ENCODE measurements at places on chromosomes 3 and 15. TPM values are rescaled to one million over a fixed set of nuclear protein-coding genes. Genes with fewer than 3 reads are reported as not detected.
A peak's percentile ranks its signal among the peaks of the same experiment; 100 is the strongest.

Gene FHIT
- 90.6 TPM for total RNA-seq

Gene TRIM42
- not detected for total RNA-seq

Gene CTXND1
- not detected for total RNA-seq

Gene SPSB4
- not detected for total RNA-seq

Gene HDGFL3
- 5.9 TPM for total RNA-seq

Gene ZDHHC19
- total RNA-seq: not detected

DNA sequence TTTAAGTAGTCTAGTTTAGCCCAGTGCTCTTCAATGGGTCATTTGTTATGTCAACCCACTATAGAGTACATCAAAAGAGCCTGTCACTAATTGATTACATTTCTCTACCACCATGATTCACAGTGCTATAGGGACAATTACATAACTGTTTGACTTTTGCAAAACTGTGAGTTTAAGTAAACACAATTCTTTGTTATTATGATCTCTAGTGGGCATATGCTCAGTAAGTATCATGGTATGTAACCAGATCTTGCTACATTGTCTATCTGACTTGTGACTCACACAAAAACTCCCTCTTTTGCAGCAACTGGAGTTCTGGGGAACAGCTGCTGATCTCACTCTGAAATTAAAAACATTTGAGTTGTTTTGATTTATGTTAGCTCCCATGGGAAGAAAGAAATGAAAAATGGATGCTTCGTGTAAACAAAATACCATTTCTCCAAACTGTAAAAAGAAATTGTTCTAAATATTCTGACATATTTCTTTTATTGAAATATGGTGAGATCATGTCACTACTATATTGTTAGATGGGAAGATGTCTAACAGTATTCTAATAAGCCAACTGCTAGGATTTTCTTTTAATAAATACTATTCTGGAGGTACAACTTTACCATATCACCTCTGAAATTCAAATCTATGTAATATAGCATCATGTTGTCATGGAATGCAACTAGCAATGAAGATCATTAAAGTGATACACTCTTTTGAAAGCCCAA is 470.4 kb downstream of the ROBO1 start:
- H3K4me1 ChIP-seq: no peaks in the 10 kb centered on the region
- H3K36me3 ChIP-seq: no peaks in the 10 kb centered on the region
- H3K27me3 ChIP-seq: no peaks in the 10 kb centered on the region
- no peak for DNase-seq

DNA sequence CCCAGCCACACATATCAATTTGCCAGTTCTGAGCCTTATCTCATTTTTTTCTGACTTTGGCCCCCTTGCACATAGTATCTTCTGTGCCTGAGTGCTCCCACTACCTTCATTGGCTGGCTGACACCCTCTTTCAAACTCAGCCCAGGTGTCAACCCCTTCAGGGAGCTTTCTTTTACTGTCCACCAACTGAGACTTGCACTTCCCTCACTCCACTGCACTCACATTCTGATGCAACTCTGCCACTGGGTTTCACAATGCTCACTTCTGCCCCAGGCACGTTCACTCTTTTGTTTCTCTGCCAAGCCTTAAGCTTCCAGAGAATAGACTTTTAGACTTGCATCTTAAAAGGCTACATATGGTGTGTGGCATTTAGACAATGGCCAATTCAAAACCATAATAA is 101.5 kb upstream of the CBLB start:
- no peak overlapping the region for H3K4me3 ChIP-seq
- H3K27ac ChIP-seq: no peak overlapping the region
- no peaks in the 10 kb centered on the region for H3K4me1 ChIP-seq
- H3K27me3 ChIP-seq: no peaks in the 10 kb centered on the region
- DNase-seq: no peak
- H3K36me3 ChIP-seq: no peaks in the 10 kb centered on the region

DNA sequence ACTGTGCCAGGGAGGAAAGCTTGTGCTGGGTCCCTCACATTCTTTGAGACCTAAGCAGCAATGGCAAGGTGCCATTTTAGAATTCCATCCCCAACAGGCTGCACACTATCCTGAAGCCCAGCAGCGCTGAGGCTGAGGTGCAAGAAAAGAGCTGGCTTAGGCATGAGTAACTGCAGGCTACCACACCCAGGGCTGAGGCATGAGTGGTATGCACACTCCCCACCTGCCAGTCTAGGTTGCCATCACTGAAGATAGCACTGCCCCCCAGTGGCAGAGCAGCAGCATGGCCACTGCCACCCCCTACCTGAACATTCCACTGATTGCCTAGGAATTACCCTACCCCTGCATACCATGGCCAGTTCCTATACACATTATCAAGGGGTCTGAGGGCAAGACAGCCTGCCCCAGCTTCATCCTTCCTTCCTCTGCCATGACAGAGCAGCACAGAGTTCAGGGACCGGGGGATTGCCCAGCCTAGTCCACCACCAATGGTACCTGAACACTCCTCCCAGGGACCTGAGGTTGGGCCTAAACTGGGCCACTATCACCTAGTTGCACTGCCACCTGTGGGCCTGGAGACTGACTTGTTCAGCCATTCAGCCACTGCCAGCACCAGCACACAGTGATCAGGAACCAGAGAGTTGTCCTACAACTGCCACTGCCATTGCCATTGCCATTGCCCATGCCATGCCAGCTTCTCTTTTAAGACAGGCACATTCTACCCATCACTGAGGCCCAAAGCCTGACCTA is 129.8 kb downstream of the SATB1 start:
- H3K27me3 ChIP-seq: no peaks in the 10 kb centered on the region
- no peaks in the 10 kb centered on the region for H3K4me1 ChIP-seq
- H3K4me3 ChIP-seq: no peak overlapping the region
- no peak for DNase-seq

DNA sequence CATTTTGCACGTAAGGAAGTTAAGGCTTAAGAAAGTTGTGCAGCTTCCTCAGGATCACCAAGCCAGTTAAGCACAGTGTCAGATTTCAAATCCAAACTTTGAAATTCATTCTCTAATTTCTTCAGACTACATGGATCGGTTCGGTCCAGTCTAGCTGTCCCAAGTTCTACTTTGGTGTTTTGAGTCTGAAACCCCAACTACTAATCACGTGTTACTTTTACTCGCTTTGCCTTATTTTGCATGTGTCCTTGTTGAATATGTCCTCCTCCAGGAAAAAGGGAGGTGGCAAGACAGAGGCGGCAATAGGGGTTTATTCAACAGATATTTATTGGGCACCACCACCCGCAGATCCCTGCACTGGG is 522 bp upstream of the GXYLT2 start:
- H3K4me1 ChIP-seq: peaks cover 6% of the 10 kb centered on the region
- H3K27ac ChIP-seq: no peak overlapping the region
- H3K4me3 ChIP-seq: peak overlapping the region; percentile 23
- no peak for DNase-seq
- H3K36me3 ChIP-seq: no peaks in the 10 kb centered on the region

- no peak for DNase-seq
- H3K4me3 ChIP-seq: no peak overlapping the region
- H3K4me1 ChIP-seq: peaks cover 4% of the 10 kb centered on the region
- no peaks in the 10 kb centered on the region for H3K27me3 ChIP-seq
These were observed 31.1 kb downstream of the CYFIP1 start for GRCh38 chr15:22949074-22949547.

GRCh38 chr3:48222616-48223513 is at the start of gene CAMP:
Gene CAMP (plus strand): TSS chr3:48223495. CDS start chr3:48223512, 17 bp downstream.
- DNase-seq: peak; percentile 69
- H3K4me1 ChIP-seq: no peaks in the 10 kb centered on the region
- H3K4me3 ChIP-seq: no peak within 1 kb of the TSS
- H3K36me3 ChIP-seq: no peaks in the 10 kb centered on the region
- H3K27ac ChIP-seq: no peak within 1 kb of the TSS

DNA sequence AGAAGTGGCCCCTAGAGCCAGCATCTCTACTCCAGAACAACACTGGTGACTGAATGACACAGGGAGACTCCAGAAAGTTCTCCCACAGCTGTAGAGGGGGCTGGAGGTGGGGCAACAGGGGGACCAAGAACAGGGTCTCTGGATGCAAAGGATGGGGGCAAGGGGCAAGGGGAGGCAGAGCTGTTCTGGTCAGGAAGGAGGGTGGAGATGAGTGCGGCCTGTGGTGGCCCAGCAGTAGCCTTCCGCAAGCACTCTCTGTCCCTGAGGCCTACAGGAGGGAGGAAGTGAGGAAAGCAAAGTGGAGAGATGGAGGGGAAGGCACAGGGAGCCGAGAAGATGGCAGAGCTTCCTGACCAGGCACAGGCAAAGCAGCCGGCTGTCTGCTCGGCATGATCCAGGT is 56.5 kb downstream of the HOMER2 start:
- no peak for DNase-seq
- H3K4me1 ChIP-seq: no peaks in the 10 kb centered on the region
- no peaks in the 10 kb centered on the region for H3K27me3 ChIP-seq

- DNase-seq: no peak
- peaks cover 17% of the 10 kb centered on the region for H3K36me3 ChIP-seq
These were observed 69.5 kb downstream of the PGPEP1L start for GRCh38 chr15:98938105-98938417.

DNA sequence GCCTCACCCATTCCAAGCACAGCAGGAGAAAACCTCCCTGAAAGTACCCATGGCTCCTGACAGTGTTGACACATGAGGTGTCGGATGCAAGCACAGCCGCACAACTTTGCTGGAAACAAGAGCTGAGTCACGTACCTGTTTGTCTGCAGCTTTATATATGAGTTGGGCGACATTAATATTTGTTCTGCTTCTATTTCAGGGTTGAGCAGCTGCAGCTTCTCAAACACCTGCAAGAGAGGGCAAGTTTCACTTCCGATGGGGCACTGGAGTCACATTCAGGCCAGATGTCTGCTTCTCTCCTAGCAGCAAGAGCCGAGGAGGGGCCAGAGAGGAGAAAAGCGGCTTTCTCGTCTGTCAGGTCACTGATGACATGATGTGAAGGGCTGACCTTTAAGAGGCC is 88.0 kb downstream of the NUP210 start:
- H3K27ac ChIP-seq: no peak overlapping the region
- peaks cover 99% of the 10 kb centered on the region for H3K36me3 ChIP-seq
- H3K4me3 ChIP-seq: no peak overlapping the region
- DNase-seq: no peak
- peaks cover 7% of the 10 kb centered on the region for H3K4me1 ChIP-seq

GRCh38 chr3:15820911-15821310 is 23.1 kb upstream of the ANKRD28 start:
- no peak for DNase-seq
- H3K4me1 ChIP-seq: peaks cover 3% of the 10 kb centered on the region
- H3K27me3 ChIP-seq: no peaks in the 10 kb centered on the region
- no peak overlapping the region for H3K4me3 ChIP-seq

DNA sequence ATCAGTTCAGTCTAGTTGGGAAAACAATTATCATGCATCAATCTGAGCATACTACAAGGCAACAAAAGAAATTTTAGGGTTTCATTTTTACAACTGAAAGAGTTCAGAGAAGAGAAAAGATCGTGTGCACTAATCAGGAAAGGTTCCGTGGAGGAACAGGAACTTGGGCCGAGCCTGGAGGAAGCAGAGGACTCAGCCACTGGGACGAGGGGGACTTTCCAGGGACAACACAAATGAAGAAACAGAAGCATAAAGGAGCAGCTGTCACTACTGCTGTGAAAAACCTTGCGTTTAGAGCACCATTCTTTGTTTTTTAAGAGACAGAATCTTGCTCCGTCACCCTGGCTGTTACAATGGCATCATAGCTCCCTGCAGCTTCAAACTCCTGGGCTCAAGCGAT is 60.5 kb downstream of the MYO1E start:
- H3K36me3 ChIP-seq: no peaks in the 10 kb centered on the region
- no peaks in the 10 kb centered on the region for H3K27me3 ChIP-seq
- H3K4me1 ChIP-seq: no peaks in the 10 kb centered on the region
- H3K27ac ChIP-seq: no peak overlapping the region
- no peak for DNase-seq

- H3K27me3 ChIP-seq: no peaks in the 10 kb centered on the region
- H3K4me1 ChIP-seq: no peaks in the 10 kb centered on the region
- H3K27ac ChIP-seq: no peak overlapping the region
- no peak overlapping the region for H3K4me3 ChIP-seq
These were observed 7.1 kb upstream of the TMEM207 start for GRCh38 chr3:190456770-190457169.

GRCh38 chr15:76664895-76665294 is 240.2 kb downstream of the SCAPER start:
- H3K27ac ChIP-seq: no peak overlapping the region
- no peaks in the 10 kb centered on the region for H3K27me3 ChIP-seq
- no peak overlapping the region for H3K4me3 ChIP-seq
- peaks cover under 1% of the 10 kb centered on the region for H3K36me3 ChIP-seq
- no peaks in the 10 kb centered on the region for H3K4me1 ChIP-seq

- no peak overlapping the region for H3K27ac ChIP-seq
- no peak for DNase-seq
- no peaks in the 10 kb centered on the region for H3K36me3 ChIP-seq
- H3K27me3 ChIP-seq: no peaks in the 10 kb centered on the region
- H3K4me3 ChIP-seq: no peak overlapping the region
- H3K4me1 ChIP-seq: no peaks in the 10 kb centered on the region
These were observed 1398.6 kb upstream of the ALCAM start for GRCh38 chr3:103968131-103968530.

All from CD4-positive, alpha-beta T cell (primary cell).